ENCODE measurements at places on chromosomes 7 and 10. TPM values are rescaled to one million over a fixed set of nuclear protein-coding genes. Genes with fewer than 3 reads are reported as not detected.

Gene RAPGEF5
- 4.3 TPM for polyA plus RNA-seq

Gene TMEM184A
- 0.45 TPM for polyA plus RNA-seq

Gene ZWINT
- polyA plus RNA-seq, result 0.80 TPM

Gene CUL1
- polyA plus RNA-seq, result 14.0 TPM

Gene ASAH2
- polyA plus RNA-seq, result 0.15 TPM

Gene ADAMTS14
- polyA plus RNA-seq, result 0.66 TPM

Gene PTPRZ1
- 0.29 TPM for polyA plus RNA-seq

Gene CREM
- polyA plus RNA-seq, result 81.5 TPM

Gene LOXL4
- 5.6 TPM for polyA plus RNA-seq

Gene PNLIPRP3
- polyA plus RNA-seq, result not detected

Gene ITGA8
- polyA plus RNA-seq, result 2.2 TPM

Gene CEP55
- polyA plus RNA-seq, result 0.22 TPM

Gene LIPJ
- polyA plus RNA-seq, result 0.37 TPM

Gene SP8
- not detected for polyA plus RNA-seq

Gene GSAP
- polyA plus RNA-seq, result 23.7 TPM

Gene STAG3
- polyA plus RNA-seq, result 0.66 TPM

Gene CPA2
- 0.23 TPM for polyA plus RNA-seq

All from heart right ventricle (tissue), 16 donors.